Central memory CD8-positive, alpha-beta T cell (primary cell): ENCODE measurements at places on chromosomes 6 and 20.

DNA sequence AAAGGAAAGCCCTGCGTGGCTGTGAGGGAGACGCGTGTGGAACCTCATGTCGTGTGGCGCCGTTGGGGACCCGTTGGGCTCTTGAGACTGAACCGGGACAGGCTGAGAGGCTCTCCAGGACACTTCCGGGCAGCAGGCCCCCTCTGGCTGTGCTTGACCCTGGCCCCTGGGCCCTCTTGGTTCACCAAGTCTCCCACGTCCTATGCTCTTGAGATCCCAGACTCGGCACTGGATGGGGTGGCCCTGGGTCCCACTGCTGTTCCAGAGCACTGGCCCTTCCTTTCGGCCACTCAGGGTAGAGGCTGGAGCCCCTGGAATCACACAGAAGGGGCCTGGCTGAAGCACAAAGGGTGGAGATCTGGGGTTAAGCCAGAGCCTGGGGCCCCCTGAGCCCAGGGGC, 30.4 kb downstream of the NTSR1 start:
- no peak for DNase-seq

DNA sequence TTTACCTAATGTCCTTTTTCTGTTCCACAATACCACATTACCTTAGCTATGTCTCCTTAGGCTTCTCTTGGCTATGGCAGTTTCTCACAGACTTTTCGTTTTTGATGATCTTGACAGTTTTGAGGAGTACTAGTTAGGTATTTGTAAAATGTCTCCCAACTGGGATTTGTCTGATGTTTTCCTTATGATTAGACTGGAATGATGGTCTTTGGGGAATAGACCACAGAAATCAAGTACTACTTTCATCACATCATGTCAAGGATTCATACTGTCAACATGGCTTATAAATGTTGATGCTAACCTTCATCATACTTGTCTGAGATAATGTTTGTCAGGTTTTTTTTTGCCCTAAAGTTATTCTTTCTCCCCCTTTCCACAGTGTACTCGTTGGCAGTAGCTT, 78.2 kb upstream of the FOXO3 start:
- no peak for DNase-seq

DNA sequence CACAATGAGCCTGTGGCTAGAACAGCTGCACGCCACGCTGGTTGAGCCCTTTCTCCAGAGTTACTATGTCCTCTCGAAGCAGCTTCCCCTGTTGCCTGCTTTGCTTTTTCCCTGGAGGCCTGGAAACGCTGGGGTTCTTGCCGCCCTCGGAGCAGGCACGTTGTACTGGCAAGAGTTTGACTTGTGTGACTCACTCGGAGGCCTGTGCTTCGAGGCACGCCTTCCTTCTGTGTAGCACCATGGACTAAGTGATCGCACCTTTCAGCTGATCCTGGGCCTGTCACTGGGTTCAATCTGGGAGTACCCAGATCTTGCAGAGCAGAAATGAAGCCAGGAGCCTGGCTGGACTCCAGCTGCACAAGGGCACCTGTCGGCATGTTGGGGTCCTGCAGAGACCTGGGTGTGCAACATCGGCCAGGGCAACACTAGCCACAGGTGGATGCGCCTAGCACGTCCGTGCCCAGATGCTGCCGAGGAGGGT, 5.2 kb downstream of the INSM1 start:
- DNase-seq, result no peak

GRCh38 chr6:30814146-30815040, 69.9 kb upstream of the DDR1 start:
- no peak for DNase-seq

DNA sequence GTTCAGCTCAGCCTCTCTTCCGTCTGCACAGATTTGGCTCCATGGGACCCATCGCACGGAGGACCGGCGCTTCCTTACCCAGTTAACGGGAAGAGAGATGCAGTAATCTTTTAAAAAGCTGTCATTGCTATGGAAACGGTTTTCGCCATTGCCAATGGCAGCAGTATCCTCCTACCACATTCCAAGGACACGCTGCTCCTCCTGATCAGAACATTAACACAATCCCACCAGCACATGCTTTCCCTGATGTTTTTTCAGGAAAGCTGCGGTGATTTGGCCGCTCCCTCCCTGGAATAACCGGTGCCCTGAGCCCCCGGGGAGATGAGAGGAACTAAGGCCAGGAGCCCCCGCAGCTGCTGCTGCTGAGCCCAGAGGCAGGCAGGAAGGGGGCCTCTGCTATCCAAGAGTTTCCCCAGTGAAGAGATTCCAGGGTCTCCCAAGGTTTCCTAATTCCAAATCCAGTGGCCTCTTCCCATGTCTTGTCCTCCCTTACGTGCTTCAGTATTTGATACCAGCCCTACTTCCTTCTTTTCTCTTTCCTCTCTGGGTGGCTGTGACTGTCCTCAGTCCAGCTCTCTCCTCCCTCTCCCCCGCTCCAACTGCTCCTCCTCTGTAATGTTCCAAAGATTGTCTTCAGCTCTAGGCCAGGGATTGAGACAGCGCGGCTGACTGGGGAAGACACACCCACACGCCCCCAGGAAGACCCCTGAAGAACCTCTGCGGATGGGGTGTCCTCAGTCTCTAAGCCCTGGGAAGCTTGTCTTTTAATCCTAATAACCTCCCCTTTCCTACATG, 2.6 kb downstream of the BNIP5 start:
- no peak for DNase-seq

- no peak for DNase-seq
Observed at GRCh38 chr6:106165885-106166485, 79.8 kb downstream of the PRDM1 start.

DNA sequence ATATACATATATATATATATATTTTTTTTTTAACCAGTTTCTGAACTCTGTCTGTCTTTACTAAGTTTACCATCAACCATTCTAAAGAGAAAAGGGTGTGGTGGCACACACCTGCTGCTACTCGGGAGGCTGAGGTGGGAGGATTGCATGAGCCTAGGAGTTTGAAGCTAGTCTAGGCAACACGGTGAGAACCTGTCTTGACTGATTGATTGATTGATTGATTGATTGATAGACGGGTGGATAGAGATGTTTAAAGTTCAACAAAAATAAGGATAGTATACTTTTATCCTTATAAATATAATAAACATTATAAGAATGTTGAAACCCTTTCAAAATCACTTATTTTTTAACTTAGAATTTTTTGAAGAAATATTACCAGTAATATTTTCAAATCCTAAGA, 30.2 kb downstream of the CEP57L1 start:
- DNase-seq, result no peak

DNA sequence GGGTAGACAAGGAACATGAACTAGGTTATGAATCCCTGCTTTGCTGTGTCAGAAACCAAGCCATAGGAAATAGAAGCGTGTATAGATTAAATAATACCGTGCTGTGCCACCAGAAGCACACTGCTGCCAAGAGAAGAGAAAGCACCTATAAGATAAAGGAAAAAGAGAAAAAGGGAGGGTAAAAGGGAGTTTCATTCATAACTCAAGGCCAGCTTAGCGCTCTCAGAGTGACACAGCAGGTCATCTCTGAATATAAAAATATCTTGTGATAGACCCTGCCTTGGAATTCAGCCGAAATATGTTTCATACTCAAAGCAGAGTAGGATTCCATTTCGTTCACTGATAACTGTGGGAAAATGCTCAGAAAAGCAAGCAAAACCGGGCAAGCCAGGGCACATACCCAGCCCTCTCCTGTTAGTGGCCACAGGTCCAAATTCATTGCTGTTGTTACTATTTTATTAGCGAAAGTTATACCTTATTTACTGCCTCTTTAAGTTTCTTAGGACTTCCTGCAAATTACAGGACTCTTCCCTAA, 8.7 kb downstream of the JAG1 start:
- DNase-seq, result no peak

DNA sequence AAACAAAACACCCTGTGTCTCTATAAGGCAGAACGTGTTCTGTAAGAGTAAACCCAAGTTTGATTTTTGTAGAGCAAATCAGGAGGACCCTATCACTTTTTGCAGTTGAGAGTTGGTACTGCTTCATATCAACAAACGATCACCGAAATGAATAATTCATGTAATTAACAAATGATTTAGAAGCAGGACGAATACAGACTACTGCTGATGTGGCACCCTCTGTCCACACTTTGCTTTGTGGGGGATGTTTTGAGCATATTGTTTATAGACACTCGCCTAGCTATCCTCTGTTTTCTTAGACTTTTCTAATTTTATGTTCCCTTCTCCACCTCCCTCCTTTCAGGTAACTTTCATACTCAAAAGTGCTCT, 1.5 kb downstream of the CD2AP start:
- no peak for DNase-seq

DNA sequence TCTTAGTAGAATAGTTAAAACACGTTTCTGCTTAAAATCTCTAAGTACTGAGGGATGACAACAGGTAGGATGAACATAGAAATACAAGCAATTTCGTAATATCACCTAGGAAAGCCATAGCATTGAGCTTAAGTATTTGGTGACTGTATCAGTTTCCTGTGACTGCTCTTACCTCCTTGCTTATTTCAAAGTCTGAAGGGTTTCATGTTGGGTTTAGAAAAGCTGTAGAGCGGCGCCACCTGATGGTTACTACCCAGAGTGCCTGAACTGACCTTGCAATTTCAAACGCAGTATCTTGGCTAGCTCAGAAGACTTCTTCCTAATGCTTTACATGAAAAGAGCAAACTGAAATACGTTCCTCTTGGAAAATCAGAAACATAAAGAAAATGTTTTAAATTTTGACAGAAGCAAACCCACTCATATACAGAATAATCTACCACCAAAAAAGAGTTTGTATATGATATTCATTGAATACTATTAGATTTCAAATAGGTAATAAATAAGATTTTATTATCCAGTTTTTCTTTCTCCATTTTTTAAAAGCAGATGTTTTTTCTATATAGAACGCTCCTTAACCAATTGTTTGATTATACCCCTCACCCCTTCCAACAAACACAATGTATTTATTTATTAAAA, 82.3 kb upstream of the RIPOR2 start:
- DNase-seq, result peak; percentile 74

DNA sequence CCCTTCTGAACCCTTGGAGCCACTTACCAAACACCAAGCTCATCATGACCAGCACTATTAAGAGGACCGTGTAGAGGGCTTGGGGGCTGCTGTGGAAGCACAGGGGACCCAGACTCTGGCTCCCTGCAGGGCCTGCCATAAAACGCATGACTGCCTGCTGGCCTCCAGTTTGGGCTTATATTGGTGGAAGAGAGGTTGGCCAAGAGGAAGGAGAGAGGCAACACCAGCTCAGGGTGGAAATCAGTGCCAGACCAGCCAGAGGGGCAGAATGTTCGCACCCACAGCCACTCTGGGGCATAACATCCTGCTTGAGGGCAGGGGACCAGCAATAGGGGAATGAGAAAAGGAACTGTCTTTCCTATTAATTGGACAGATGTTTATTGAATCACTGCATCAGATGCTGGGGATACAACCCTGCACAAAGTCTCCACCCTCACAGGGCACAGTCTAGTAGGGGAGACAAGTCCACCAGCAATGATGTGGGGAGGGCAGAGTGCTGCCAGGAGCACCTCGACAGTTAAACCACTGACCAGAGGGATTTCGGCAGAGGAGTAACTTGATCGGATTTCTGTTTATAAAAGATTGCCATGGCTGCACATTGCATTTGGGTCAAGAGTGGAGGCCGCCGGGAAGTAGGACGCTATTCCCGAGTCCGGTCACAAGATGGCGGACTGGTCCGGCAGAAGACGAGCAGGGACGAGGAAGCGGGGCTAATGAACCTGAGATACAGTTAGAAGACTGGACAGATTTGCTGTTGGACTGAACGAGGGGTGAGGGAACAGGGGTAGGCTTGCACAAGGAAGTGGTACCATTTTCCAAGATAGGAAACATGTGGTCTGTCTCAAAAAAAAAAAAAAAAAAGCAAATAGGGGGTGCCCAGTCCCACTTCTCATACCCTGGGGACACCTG, at the start of gene LY6G5C:
TSS of gene LY6G5C (minus strand) at position 842 of the 909 bp plus-strand sequence. CDS start at position 148, 694 bp downstream.
- DNase-seq, result no peak

GRCh38 chr6:31332637-31333602, 24.1 kb downstream of the HLA-B start:
- DNase-seq, result no peak

DNA sequence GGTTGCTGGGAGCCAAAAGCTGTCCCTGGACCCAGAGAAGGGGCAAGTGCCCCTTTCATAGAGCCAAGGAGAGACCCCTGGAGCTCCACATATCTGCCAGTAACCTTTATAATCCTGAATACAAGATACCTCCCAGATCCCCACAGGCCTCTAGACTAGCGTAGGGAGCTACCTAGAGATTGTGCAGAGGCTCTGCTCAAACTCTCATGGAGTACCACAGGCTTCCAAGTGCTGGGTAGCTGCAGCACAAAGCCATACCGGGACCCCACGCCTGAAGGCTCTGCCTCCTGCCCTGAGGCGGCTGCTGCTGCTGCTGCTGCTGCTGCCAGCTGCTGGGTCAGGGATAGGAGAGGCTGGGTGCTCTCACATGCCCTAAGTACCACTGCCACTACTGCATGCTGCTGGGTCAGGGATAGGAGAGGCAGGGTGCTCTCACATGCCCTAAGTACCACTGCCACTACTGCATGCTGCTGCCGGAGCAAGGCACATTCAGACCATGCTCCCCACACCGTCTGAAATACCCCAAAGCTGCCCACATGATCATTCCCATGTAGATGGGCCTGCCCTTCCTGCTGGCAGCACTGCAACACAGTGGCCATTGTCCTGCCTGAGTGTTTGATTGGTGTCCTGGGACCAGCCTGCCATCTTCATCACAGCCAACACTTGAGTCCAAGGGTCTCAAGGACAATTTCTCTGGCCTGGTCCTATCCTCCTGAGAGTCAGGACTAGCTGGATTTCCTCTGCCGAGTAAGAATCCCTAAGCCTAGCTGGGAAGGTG, 1434.3 kb upstream of the ADGRB3 start:
- no peak for DNase-seq

GRCh38 chr20:57378107-57378506, 13.1 kb upstream of the RBM38 start:
- no peak for DNase-seq

DNA sequence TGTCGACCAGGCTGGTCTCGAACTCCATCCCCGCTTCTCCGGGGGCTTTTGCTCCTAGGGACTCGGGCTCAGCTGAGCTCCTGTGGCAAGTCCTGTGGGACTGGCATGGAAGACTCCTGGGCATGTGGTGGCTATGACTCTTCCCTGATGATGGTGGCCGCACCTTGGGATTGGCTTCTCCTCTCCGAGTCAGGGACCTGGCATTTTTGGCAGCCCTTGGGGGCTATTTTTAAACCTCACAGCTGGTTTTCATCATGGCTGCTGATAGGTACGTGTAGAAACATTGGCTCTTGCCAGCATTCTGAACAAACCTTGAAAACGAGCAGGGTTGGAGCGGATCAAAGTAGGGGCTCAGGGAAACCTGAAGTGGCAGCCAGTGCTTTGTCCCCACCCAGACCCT, 54.1 kb downstream of the RBM38 start:
- DNase-seq, result no peak

- no peak for DNase-seq
Observed at GRCh38 chr6:169530752-169531123, 171.1 kb downstream of the WDR27 start.

- DNase-seq, result no peak
Observed at GRCh38 chr6:148565930-148566663, 180.7 kb upstream of the UST start.
